ENCODE measurements at places on chromosomes 3 and 15.

- no peak for DNase-seq
Observed at GRCh38 chr3:172288651-172289050, 159.6 kb downstream of the GHSR start.

GRCh38 chr3:37458162-37459120, 284.1 kb upstream of the LRRFIP2 start:
- no peak for DNase-seq

GRCh38 chr3:125683067-125683829, 88.0 kb upstream of the OSBPL11 start:
- no peak for DNase-seq

DNA sequence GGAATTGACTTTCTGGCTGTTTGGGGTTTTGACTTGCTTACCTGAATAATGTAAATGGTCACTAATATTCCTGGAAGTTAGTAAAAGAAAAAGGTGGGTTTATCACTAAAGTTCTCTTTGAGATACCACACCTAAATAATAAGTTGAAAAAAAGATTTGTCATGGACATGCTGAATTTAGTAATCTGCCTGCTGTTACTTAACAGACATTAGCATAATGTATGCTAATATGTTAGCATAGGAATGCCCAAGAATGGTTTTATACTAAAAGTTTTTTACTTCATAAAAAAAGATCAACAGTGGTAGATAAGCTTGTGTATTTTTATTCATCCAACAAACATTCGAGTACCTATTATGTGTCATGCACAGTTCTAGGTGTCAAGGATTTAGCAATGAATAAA, 36.5 kb downstream of the GMPS start:
- no peak for DNase-seq

DNA sequence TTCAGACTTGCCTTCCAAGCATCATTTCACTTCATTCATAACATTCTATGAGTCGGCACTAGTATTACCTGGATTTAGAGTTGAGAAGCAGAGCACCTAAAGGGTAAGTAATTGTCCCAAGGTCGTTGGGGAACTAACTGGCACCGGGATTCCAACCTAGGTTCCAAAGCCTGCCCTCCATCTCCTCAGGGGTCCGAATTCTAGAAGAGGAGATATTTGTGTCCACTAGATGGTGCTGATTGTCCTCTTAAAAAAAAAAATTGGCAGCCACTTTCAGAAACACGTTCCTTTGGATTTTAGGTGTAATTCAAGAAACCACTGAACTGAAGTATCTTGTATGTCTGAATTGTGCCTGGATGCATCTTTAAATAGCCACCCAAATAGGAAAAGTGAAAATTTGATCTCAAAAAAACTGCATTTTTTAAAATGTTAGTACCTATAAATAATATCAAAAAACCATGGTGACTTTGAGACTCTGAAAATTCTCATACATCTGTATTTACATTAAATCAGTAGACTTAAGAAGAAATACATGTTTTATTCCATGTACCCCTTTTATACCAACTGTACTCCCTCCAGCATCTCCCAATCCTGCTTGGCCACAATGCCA, 3.9 kb upstream of the FSIP1 start:
- no peak for DNase-seq

DNA sequence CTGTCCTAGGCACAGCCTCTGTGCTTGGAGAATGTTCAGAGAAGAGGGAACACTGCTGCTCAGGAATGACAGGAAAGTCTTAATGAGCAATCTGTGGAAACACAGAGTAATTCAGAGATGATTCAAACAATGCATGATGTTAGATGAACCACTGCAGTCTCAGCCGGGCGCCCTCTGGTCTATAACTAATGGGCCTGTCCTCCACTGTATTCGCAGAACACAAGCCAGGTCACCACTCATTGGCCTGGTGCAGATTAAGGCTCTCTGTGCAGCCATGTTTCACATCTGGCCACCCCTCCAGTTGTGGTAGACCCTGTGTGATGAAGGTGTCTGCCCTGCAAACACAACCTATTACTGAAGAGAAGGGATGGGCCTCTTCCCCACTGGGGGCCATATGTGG, 281.7 kb upstream of the ROPN1 start:
- no peak for DNase-seq

DNA sequence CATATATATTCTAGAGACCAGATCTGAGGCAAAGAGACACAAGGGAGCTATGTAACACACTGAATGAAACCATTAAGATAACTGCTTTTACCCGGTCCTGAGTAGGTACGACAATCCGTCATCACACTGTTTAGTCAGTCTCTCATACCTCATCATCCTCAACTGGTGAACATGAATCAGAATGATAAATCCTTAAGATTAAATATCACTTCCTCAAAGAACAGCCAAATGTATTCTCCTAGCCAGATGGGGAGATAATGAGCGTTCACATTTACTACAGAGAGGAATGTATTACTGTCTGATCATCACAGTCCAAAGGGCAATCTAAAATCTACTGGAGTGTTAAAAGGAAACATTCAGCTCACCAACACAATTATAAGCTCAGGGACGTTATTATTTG, 319.4 kb upstream of the STAC start:
- no peak for DNase-seq

DNA sequence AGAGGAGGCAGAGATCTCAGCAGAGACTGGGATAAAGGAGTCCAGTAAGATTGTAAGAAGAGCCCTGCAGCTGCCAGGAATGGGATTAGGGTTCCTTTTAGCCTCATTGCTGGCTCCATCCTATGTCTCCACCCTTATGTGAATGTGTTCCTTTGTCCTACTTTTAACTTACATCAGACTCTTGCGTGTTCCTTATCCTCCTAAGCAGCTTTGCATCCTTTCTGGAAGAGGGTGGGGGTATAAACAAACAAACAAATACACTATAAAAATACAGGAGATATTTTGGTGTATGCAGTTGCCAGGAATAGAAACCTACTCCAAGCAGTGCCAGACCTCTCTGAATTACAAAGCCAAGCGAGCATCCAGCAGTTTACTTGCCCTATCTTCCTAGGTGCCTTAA, 194.7 kb downstream of the ADAMTS9 start:
- DNase-seq, result no peak

DNA sequence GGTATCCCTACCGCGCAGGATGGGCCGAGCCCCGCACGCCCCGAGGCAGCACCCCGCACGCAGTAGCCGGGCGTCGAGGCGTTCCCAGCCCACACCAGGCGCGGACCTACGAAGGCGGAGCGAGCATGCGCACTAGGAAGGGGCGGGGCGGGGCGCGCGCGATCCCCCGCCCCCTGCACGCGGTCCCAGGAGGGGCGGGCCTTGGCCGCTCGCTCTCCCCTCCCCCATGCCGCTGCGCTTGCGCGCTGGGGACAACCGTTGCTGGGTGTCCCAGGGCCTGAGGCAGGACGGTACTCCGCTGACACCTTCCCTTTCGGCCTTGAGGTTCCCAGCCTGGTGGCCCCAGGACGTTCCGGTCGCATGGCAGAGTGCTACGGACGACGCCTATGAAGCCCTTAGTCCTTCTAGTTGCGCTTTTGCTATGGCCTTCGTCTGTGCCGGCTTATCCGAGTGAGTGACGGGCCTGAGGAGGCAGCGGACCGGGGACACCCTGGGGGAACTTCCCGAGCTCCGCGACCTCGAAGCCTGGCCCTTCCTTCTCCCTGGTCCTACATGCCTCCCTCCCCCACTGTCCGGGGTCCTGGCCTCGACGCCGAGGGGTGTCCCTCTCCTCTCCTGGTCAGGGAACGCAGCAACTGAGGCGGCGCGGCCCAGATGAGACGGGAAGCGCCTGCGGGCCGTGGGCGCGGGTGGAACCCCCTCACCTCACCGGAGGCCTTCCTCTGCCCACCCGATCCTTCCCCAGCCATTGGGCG, at the start of gene SPESP1:
TSS of gene SPESP1 (plus strand) at position 258 of the 755 bp plus-strand sequence. CDS start at position 387, 129 bp downstream.
- no peak for DNase-seq

GRCh38 chr15:44719293-44719999, 8.1 kb downstream of the B2M start:
- DNase-seq, result no peak

DNA sequence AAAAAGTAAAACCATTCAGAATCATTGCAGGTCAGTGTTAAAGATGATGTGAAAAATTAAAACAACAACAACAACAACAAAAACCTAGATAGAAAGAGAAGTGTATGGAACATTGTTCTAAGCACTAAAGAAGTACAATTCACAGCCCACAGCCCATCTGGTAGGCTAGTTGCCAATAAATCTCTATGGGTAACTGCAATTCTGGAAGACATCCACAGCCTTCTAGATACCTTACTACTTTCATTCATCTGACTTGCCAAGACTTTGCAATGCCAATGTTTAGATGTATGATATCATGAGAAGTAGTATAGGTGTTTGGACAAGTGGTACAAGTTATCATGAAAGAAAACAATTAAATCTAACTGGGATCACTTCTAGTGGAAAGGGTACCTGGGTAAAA, 198.6 kb downstream of the VGLL3 start:
- no peak for DNase-seq

GRCh38 chr15:48800245-48800644, 10.6 kb downstream of the CEP152 start:
- DNase-seq, result no peak

GRCh38 chr3:58723173-58723572, 56.6 kb upstream of the FAM3D start:
- no peak for DNase-seq

GRCh38 chr3:123652342-123652984, 67.6 kb upstream of the HACD2 start:
- DNase-seq, result peak; percentile 91

- no peak for DNase-seq
Observed at GRCh38 chr3:194465920-194466570, 20.8 kb downstream of the ATP13A3 start.

DNA sequence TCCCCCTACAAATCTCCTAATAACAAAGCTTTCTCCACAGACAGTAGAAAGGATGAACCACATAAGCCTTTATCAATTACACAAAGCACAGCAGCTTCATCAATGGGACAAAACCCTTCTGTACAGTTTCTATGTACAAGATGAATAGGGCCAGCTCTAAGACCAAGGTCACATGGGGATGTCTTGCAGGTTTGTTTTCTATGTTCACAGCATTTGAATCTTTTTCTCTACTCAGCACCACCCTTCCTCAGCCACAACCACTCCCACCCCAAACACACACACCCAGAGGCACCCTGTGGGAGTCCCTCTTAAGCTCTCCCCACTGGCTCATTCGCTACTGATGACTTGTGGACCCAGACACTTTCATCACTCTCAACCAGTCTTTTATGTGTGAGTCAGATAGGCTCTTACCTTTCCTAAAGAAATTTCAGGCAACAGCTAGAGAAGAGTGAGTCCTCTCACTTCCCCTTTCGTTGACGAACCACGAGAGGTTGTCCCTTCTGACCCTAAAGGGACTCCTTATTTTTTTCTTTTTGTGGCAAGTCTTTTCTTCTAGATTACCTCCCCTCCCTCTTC, 57.9 kb downstream of the ARHGAP31 start:
- DNase-seq, result no peak
